Left lung (tissue), 14 donors: ENCODE measurements at places on chromosomes 7 and 10.

- DNase-seq, result no peak
Measured at GRCh38 chr7:946256-946996, 8.1 kb downstream of the ADAP1 start.

- DNase-seq, result no peak
Measured at GRCh38 chr7:122790132-122790531, 87.4 kb upstream of the RNF148 start.

GRCh38 chr7:26782501-26782900, 81.9 kb downstream of the SKAP2 start:
- no peak for DNase-seq

GRCh38 chr10:24791084-24791726, 67.5 kb upstream of the ARHGAP21 start:
- no peak for DNase-seq

DNA sequence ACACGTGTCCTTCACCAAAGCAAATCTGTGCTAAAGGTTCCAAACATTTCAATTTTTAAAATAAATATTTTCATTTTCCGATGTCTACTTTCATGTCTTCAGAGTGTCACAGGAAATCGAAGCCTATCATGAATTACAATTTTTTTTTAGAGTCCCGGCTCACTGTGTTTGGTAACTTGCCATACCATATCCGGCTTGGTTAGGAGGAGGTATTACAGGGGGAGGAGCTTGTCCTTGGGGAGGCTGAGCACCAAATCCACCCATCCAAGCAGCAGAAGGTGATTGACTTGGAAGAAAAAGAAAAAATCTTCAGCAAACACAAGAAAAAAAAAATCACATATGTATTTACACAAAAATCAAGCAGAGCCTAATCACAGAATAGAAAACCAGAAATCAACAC, 21.3 kb downstream of the TIAL1 start:
- no peak for DNase-seq
